ENCODE measurements at places on chromosomes 11 and 22.

GRCh38 chr11:19342036-19342435, 101.3 kb upstream of the E2F8 start:
- no peak for DNase-seq

- DNase-seq: no peak
Measured at GRCh38 chr11:116718955-116719501, 53.8 kb downstream of the BUD13 start.

DNA sequence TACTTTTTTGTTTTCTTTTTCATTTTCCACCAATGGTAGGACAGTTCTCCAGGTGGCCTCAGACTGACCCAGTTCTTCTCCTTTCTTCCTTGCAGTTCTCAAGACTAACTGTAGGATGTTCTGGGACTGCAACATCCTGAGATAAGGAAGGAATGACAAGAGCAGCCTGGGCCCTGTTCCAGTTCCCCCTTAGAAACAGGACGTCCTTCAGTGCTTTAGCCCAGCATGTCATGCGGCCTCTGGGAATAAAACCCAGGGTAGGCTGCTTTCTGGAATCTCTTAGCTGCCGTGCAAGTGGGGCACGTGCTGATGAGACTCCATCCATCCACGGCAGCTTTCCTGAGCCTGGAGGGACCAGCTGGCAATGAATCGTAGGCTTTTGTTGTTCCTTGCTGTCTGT, 24.0 kb upstream of the CADM1 start:
- DNase-seq: no peak

DNA sequence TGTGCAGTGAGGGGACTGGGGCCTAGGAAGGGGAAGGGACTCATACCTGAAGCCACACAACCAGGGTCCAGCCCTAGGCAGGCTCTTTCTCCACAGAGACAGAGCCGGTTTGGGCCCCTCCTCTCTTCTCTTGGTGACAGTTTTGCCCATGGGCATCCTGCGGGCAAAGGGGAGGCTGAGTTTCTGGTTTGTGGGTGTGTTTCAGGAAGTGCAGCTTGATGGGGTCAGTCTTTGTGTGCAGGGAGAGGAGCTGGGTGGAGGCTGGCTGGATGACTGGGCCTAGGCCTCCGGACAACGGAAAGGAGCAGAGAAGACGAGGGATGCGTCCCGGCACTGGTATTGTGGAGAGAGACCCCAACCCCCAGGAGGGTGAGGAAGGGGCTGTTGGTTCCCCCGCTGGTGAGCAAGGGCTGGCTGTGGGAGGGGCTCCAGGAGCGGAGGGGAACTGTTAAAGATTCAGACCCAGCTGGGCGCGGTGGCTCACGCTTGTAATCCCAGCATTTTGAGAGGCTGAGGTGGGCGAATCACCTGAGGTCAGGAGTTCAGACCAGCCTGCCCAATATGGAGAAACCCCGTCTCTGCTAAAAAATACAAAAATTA, 23.4 kb upstream of the CELSR1 start:
- DNase-seq: no peak

GRCh38 chr11:2419638-2420501, 19.3 kb downstream of the TSSC4 start:
- peak; percentile 72 for DNase-seq

All from activated CD4-positive, alpha-beta memory T cell treated with anti-CD3 and anti-CD28 coated beads, Interleukin-2, amount 10 ng/mL, durations not matched to agents 7 days and 5 days (primary cell).